ENCODE measurements at places on chromosomes 13 and 19.

DNA sequence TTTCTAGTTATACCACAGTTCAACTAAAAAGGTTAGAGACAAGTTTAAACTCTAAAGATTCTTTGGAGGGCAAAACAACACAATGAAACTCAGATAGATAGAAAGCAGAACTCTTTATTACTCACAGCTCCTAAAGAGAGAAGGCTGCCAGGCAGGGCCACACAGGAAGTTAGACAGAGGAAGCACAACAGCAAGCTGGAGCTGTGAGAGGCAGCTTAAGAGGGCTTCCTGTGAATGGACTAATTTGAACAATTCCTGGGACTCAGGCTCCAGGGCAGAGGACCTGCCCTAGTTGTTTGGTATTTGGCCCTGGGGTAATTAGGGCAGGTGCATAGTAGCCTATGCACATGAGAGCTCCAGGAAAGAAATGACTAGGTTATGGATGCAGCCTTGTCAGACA is 803.6 kb downstream of the DIAPH3 start:
- no peak for DNase-seq

DNA sequence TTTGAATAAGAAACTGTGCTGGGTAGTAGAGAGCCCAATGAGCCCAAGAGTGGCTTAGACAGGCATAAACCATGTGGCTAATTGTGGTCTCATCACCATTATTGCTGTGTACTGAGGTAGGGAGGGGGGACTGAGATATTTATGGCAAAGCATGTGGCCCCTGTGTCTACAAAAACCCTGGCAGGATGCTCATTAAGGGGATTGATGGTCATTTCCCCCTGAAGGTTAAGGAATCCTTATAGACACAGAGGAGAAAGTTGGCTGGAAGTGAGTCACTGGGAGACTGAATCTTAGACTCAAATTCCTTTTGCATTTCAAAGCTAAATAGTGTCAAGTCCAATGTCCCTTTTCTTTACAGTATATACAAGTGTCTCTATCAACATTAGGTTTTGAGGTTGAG is 9.8 kb upstream of the DACT3 start:
- peak; percentile 41 for DNase-seq

DNA sequence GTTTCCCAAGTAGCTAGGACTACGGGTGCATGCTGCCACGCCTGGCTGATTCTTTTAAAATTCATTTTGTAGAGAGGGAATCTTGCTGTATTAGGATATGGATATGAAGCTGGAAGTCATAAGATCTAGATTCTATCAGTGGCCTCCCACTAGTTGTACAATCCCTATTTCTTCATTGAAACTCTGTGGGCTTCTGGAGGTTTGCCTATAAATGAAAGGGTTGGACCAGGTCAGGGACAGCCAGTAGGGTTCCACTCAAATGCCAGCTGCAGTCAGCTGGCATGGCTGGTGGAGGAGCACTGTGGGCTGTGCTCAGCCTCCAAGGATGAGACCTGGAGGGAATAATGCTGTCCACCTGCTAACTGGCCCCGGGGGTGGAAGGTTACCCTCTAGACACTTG is 110.2 kb upstream of the GJB6 start:
- DNase-seq: no peak

DNA sequence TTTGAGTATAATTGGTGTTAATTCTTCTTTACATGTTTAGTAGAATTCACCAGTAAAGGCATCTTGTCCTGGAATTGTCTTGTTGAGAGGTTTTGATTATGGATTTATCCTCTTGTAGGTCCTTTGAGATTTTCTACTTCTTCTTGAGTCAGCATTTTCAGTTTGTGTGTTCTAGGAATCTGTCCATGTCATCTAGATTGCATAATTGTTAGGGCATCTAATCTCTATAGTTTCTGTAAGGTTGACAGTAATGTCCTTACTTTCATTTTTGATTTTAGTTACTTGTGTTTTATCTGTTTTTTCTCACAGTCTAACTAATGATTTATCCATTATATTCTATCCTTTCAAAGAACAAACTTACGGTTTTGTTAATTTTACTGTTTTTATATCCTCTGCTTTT is 492.0 kb downstream of the FGF9 start:
- no peak for DNase-seq

- peak; percentile 11 for DNase-seq
Observed at GRCh38 chr13:42239644-42240043, 32.3 kb upstream of the AKAP11 start.

DNA sequence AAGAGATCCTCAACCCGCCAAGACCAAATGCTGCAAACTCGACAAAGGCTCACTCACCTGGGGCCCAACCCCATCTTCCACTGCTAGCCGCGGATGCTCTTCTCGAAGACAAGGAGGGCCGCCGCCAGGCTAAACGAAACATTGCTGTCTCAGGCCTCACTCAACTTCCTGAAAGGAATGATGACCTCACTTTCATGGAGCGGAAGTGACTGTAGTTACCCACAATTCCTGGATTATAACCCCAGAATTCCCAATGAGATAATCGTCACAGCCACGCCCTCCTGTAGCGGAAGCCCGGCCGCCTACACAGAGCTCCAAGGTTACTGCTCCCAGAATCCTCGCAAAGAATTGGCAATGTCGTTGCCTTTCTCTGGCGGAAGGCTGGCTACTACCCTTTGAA is 10.5 kb upstream of the ZNF112 start:
- DNase-seq: no peak

- DNase-seq: peak; percentile 98
Observed at GRCh38 chr13:37138169-37138568, 32.7 kb upstream of the CSNK1A1L start.

DNA sequence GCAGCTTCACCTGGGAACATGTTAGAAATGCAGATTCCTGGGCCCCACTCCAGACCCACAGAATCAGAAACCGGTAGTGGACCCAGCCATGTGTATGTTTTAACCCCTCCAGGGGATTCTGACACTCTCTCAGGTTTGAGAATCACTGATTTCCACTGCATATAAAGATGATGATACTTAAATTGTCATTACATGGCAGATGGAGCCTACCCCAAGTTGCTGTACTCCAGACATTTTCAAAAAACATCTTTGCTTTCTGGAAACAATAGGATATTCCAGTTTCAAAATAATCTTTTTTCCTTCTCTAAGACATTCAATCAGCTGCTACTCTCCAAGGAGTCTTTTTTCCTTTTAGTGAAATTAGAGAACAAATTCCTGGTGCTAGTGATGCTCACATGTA is 48.6 kb upstream of the RGCC start:
- no peak for DNase-seq

GRCh38 chr13:73989244-73989843 is 144.9 kb downstream of the KLF12 start:
- no peak for DNase-seq

DNA sequence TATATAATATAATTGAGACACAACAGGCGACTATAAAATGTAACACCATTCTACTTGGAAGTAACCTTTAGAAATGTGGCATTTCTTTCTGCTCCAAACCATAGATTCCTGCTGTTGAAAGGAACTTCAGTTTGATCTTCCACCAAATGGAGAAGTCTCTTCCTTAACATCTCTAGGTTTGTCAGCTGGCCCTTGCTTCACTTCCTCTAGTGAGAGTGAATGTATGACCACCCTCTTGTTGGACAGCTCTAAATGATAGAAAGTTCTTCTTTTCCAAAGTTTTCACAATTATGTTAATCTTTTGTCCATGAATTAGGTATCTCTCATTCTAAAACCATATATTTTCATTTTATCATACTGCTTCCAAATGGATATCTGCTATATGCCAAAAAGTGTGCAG is 13.8 kb upstream of the COG6 start:
- DNase-seq: no peak

DNA sequence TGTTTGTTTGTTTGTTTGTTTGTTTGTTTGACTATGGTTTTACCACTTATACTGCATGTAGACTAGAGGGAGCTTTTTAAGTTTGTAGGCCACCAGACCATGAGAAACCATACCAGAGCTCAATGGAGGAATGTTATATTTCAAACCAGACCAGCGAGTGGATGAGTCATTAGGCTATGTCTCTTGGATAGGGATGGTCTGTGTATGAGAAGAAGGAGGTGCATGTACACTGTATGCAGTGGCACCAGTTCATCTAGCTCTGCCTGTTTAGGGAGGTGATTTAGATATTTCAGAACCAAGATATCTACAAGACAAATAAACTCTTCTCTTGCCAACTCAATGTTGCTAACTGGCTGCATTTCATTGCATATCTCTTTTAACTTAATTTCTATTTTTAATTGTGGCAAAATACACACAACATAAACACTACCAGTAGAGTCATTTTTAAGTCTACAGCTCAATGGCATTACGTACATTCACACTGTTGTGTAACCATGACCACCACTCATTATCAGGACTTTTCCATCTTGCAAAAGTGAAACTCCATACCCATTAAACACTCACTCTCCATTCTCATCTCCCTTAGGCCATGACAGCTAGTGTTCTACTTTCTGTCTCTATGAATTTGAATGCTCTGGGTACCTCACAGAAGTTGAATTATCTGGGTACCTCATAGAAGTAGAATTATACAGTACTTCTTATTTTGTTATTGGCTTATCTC is 29.2 kb downstream of the SYDE1 start:
- DNase-seq: peak; percentile 20

GRCh38 chr13:30047154-30047874 is 196.9 kb upstream of the UBL3 start:
- DNase-seq: no peak

DNA sequence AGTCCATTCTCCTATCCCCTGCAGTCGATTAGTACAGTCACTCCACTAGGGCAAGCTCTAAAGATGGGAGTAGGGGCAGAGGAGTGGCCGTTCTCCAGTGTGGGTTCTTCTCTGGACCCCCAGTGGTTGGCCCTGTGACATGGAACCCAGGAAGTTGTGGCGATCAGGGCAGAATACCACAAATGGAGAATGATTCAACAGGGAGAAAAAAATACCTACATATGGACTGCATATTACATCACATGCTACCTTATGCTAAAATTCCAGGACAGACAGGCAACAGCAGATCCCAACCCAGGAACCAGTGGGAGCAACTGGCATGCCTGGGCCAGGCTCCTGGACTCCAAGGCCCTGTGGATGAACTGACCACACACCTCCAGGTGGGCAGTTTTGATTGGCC is 20.4 kb downstream of the POU2F2 start:
- DNase-seq: peak; percentile 90

DNA sequence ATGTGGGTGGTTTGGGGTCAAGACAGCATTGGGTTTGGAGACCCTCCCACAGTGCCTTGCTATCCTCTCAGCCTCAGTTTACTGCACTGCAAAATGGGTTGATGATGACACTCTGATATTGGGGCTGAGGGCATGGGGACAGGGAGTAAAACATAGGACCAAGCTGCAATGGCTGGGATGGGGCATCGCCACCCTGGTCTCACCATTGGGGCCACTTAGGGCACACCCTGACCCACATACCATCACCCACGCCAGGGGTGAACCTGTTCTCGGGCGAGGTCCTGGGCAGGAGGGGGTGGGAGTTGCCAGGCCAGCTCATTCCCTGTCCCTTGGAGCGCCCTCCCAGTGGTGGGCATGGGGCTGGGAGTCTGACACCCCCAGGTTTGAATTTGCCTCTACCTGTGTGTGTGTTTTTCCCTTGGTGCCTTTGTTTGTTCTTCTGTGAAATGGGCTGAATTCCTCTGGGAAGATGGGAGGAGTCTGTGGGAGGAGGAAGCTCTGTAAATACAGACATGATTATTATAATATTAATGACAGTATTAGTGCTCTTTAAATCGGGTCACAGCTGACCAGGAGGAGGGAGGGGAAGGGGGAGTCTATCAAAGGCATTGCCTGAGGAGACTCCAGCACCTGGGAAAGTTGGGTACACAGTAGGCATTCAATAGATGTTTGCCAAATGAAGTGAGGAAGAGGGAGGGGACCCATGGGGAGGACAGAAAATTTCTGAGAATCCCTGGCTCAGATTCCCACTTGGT is 2.2 kb upstream of the FCHO1 start:
- no peak for DNase-seq

DNA sequence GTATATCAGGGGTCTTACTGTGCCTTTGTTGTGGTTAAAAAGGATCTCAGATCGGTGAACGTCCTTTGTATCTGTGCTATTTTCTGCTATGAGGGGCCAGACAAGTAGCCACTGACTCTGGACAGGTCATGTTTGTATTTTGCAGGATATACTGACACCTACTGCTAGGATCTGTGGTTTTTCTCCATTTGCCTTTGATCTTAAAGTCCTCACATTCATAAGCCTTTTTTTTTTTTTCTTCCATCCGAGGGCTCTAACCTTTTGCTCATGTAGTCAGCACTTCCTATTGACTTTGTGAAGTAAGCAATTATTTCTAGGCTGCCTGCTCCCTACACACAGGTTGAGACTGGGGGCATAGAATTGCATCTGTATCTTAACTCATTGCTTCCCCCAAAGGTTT is 106.2 kb downstream of the SLITRK5 start:
- DNase-seq: no peak

GRCh38 chr13:112200200-112200599 is 133.3 kb downstream of the SOX1 start:
- no peak for DNase-seq
